ENCODE measurements at places on chromosomes 7 and 10.

- DNase-seq: no peak
Observed at GRCh38 chr10:45180507-45180906, 134.9 kb downstream of the OR13A1 start.

- DNase-seq: no peak
Observed at GRCh38 chr10:107847620-107848019, 683.1 kb upstream of the SORCS1 start.

DNA sequence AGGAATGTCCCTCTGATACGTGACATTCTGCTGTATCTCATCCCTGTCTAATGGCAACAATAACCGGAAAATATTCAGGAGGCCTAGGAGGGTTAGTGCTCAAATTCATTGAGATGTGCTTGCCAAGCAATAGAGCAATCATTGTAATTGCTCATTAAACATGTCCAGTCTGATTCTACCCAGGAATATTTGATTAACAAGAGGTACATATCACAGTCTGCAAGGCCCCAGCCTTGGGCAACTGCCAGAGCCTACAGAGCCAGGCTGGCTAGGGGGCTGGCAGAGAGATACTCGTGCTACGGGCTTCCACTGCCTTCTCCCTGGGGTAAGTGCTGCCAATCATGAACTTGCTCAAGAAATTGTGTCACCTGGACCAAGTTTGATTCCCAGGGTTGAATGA lies 99.1 kb downstream of the ALOX5 start:
- no peak for DNase-seq

- peak; percentile 74 for DNase-seq
Observed at GRCh38 chr10:94043431-94043990, 49.8 kb downstream of the PLCE1 start.

- DNase-seq: no peak
Observed at GRCh38 chr7:122842971-122843370, 43.3 kb downstream of the CADPS2 start.

- no peak for DNase-seq
Observed at GRCh38 chr7:109127145-109127544, 557.5 kb downstream of the DNAJB9 start.

DNA sequence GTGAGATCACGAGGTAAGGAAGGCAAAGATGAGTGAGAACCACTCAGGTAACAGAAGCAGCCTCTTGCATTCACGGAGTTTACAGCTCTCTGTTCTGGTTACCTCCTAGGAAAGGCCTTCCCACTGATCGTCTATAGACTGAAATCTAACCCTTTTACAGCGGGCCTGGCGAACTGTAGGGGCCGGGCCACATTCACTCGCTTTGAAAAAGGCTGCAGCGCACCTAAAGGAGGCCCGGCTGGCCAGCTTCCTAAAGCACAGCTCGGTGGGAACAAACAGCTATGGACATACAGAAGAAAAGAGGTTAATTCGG lies 565 bp downstream of the ATP5MK start:
- DNase-seq: peak; percentile 13

- DNase-seq: no peak
Observed at GRCh38 chr10:129042776-129043595, 424.1 kb upstream of the MGMT start.

DNA sequence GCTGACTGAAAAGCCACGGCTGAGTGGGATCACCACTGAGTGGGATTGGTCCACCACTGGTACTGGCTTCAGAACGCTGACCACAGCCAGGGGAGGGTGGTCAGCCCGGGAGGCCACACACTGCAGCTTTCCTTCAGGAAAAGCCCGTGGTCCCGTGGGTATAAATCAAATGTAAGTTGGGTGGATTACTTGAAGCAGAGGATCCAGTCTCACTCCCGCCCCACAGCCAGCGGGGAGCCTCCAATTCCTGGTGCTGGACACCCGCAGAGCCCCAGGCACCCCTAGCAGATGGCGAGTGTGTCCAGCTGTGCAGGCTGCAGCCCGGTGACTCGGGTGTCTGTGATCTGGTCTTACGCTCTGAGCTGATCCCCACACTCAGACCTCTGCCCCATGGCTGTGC lies 231.1 kb upstream of the ZNF32 start:
- DNase-seq: no peak

- peak; percentile 38 for DNase-seq
Observed at GRCh38 chr7:145398758-145399157, 562.9 kb upstream of the TPK1 start.

DNA sequence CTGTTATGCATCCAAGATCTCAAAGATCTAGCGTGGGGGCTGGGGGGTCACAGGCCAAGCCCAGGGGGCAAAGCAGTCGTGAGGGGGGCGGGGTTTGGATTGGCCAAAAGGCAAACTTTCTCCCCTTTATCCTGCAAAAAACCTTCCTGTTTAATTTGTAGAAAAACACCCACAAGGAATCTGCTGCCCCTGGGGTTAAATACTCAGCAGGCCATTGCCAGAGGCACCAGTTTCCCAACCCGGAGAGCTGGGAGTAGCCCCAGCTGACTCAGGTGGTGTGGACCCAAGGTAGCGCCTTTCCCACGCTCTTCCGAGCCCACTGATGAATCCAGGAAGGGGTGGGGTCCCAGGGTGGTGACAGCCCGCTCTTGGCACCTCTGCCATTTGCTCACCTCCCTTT lies 21.4 kb downstream of the KCP start:
- DNase-seq: peak; percentile 52

- DNase-seq: peak; percentile 36
Observed at GRCh38 chr7:1526271-1526754, 4.2 kb upstream of the MAFK start.

DNA sequence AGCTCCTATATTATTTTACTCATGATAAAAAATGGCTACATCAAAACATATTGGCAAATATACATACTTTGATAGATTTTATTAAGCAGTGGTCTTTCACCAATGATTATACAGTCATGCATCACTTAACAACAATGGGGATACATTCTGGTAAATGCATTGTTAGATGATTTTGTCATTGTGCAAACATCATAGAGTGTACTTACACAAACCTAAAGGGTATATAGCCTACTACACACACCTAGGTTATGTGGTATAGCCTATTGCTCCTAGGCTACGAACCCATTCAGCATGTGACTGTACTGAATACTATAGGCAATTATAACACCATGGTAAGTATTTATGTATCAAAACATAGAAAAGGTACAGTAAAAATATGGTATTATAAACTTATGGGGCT lies 98.9 kb upstream of the IL6 start:
- peak; percentile 76 for DNase-seq
